ENCODE measurements at places on chromosomes 3 and 15.

DNA sequence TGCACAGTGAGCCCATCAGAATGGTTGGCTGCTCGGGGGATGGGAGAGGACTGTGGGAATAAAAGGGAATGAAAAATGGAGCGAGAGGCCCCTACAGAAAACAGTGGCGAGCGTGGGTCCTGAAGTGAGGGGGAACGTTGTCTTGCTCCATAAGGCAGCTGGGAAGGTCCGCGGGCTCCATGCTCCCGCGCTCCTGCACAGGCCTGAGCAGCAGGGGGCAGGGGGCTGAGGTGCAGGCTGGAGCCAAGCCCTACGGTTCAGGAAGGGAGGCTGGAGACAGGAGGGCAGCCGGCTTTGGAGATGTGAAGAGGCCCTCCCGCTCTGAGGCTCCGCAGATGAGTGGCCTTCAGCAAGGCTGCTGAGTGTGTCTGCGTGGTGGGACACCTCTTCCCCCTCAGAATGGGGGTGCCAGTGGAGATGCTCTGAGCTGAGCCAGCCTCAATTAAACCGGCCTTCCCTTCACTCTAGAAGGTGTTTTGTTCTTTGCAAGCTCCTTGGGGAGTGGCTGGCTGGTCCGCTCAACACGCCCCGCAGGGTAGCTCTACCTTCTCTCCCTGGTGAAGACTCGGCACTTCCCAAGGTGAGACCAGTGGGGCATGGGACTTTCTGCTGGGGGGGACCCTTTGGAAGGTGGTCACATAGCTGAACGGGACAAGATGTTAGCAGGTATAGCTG lies 208.0 kb downstream of the XXYLT1 start:
- no peak for DNase-seq

DNA sequence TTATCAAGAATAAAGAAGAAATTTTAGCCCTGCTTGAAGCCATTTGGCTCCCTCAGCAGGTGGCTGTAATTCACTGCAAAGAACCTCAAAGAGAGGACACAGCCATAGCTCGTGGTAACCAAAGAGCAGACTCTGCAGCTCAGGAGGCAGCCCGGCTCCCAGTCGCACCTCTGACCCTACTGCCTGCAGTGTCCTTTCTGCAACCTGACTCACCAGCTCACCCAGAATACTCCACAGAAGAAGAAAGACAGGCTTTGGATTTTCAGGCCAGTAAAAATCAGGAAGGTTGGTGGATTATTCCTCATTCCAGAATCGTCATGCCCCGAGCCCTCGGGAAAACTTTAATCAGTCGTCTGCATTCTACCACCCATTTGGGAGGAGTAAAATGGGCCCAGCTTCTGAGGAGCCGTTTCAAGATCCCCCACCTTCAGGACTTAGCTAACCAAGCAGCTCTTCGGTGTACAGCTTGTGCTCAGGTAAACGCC lies 38.6 kb downstream of the ZBTB11 start:
- no peak for DNase-seq

DNA sequence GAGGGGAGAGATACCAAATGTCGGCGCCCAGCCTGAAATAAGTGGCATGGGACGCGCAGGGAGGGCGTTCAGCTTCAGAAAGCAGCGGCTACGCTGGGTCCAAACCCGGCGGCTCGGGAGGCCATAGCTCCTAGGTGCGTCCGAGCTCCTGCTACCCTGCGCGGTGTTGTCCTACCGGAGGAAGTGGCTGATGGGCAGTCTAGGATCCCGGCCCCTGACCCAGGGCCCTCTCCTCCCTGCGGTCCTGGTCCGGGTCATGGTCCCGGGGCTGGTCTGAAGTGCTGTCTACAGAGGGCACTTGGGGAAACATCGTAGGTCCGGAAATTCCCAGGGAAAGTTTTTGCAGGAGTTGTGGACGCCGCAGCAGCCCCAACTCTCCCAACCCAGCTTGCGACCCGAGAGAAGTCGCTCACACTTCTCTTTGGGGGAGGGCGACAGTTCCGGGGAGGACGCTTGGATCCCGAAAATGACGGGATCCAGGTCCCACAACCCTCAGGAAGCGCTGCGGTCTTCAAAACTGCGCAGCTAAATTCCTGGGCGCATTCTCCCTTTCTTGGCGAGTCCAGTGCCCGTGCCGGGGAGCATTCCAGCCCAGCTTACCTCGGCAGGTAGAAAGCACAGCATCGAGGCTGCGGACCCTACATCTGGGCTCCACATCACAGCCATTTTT lies 9.1 kb upstream of the FOXB1 start:
- DNase-seq, result no peak

GRCh38 chr3:59368900-59369675 lies 319.3 kb upstream of the CFAP20DC start:
- no peak for DNase-seq

GRCh38 chr3:195129644-195130492 lies 141.1 kb downstream of the XXYLT1 start:
- DNase-seq, result no peak

GRCh38 chr3:26591926-26592325 lies 30.6 kb upstream of the LRRC3B start:
- DNase-seq, result no peak

GRCh38 chr3:140073278-140074045 lies 138.5 kb downstream of the CLSTN2 start:
- no peak for DNase-seq

DNA sequence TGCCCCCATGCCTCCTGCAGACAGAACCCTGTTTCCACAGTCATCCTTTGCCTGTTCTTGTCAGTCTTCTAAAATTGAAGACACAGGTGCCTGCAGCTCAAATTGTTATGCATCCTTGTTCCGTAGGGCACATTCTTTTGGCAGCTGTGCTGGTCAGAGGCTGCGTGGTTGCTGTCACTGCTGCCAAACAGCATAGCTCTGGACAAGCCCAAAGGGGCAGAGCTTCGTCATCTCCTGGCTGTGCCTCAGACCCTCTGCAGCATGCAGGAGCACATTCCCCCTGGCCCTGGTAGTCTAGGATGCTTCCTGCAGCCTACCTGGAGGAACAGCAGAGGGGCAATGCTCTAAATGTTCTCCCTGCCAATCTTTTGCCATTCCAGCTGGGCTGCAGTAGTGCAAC lies 2.1 kb upstream of the FBXL22 start:
- no peak for DNase-seq

GRCh38 chr3:107990926-107991325 lies 99.9 kb downstream of the CD47 start:
- DNase-seq, result no peak

DNA sequence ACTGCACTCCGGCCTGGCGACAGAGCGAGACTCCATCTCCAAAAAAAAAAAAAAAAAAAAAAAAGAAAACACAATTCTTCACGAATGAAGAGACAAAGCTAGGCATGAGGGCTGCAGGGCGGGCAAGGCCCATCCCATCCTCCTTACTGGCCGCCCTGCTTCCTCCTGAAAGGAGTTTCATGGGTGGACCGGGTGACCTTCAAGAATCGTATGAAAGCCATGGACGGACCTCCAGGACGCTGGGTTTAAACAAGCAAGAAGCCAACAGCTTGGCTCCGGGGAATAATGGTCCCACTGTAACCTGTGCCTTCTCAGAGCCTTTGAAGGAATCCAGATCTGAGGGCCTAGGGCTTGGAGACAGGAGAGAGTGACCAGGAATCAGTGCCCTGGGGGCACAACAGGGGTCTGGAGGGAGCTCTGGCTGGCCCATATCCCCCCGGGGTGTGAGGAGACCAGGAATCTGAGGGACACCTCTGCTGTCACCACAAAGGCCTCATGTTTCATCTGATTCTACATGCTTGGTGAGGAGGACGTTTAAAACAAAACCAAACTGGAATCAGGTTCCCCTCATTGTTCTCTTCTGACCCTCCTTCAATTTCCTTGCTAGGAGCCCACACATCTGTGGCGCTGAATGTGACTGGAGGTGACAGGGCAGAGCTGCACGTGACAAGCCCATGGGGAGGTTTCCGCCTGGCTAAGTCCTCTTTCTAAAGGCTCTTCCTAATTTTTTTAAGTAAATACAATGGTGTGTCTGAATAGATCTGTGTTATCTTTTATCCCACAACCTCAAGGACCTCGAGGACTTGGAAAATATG lies 46.1 kb downstream of the WHAMM start:
- no peak for DNase-seq

DNA sequence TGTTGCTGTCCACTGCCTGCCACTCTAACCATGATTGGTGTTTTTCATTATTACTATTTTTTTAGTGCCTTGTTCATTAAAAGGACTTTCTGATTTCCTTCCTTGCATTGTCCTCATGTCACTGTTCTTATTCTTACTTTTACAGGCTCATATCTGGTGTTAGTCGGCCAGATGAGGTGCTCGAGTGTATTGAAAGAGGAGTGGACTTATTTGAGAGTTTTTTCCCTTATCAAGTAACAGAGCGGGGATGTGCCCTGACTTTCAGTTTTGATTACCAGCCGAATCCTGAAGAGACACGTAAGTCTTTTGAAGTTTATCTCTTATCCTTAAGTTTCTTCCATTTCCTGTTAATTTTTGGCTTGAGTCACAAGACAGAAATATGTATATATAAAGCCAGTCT lies 23.2 kb downstream of the QTRT2 start:
- DNase-seq, result no peak

GRCh38 chr3:179446501-179446900 lies 4.8 kb downstream of the GNB4 start:
- DNase-seq, result no peak

DNA sequence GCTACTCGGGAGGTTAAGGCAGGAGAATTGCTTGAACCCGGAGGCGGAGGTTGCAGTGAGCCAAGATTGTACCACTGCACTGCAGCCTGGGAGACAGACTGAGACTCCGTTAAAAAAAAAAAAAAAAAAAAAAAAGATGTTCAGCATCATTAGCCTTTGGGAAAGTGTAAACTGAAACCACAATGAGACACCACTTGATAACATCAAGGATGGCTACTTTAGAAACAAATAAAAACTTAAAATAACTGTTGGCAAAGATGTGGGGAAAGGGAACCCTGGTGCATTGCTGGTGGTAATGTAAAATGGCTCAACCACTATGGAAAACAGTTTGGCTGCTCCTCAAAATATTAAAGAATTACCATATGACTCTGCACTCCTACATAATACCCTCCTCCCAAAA lies 1.9 kb downstream of the LEO1 start:
- no peak for DNase-seq

DNA sequence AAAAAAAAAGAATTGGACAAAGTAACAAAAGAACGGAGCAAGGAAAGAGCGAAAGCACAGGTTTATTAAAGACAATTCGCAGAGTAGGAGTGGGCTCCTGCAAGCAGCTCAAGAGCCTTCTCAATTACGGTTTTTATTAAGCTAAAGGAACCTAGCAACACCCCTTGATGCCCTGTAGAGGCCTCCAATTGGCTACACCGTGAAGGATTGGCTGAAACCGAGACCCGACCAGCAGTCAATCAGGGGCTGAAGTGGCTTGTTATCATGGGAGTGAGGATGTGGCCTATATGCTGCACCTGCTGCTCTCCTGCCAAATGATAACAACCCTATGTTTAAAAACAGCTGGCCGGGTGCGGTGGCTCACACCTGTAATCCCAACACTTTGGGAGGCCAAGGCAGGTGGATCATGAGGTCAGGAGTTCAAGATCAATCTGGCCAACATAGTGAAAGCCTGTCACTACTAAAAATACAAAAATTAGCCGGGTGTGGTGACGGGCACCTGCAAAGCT lies 20.4 kb upstream of the AP3B2 start:
- DNase-seq, result no peak

- no peak for DNase-seq
Observed at GRCh38 chr3:44079916-44080315, 161.8 kb upstream of the TOPAZ1 start.

GRCh38 chr15:99487337-99487730 lies 78.5 kb upstream of the MEF2A start:
- DNase-seq, result no peak

- DNase-seq, result no peak
Observed at GRCh38 chr15:44385344-44385942, 42.0 kb upstream of the CTDSPL2 start.

GRCh38 chr3:108225221-108225620 lies 3.0 kb upstream of the IFT57 start:
- DNase-seq, result no peak

GRCh38 chr3:194711286-194711685 lies 25.6 kb downstream of the FAM43A start:
- DNase-seq, result no peak

DNA sequence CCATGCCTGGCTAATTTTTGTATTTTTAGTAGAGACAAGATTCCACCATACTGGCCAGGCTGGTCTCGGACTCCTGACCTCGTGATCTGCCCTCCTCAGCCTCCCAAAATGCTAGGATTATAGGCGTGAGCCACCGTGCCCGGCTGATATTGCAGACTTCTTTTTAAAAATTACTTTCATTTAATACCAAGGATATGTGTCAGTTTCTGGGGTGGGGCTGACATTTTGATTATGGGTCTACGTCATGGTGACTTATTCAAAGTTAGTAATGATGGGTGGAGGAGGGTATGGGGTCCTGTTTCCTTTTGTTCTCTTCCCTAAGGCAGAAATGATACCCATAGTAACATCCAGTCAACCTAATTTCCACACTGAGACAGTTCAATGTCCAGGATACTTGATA lies 34.7 kb downstream of the GBE1 start:
- DNase-seq, result no peak

GRCh38 chr3:23390989-23391553 lies 187.9 kb downstream of the UBE2E2 start:
- no peak for DNase-seq

DNA sequence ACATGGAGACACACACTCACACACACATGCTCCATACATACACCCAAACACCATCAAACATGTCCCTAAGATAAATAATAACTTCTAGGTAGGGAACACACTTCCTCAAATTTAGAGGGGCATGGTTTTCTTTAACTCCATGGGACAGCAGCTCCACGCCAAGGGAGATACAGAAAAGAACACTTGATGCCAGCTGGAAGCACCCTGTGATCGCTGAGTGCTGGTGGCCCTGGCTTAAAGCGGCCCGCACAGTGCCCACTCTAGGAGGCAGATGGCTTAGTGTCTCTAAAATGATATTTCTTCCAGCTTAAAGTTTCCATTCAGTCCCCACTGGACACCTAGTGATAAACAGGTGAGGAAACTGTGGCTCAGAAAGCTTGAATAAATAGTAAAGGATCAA lies 232.9 kb downstream of the UACA start:
- DNase-seq, result no peak

DNA sequence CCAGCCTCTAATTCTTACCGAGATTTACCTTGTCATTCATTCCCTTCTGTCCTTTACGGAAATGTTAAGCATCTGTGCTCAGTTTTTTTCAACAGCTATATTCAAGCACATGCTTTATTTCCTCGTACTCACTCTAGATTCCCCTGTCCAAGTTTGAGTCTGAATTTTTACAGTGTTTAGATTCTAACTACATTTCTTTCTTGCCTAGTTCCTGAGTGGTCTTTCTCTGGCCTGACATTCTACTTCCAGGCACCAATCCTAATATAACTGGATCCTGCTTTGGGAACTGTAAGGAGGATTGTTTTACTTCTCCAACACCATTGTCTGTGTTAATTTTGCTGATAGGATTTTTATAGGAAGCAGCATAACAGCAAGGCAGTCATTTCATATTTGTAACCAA lies 222.4 kb downstream of the RBMS3 start:
- no peak for DNase-seq

GRCh38 chr3:27312044-27312668 lies 57.0 kb downstream of the NEK10 start:
- DNase-seq, result peak; percentile 23

All from NCI-H1694 treated with DMSO at 0.1 percent for 48 hours (cell line).